Natural killer cell treated with Interleukin-12 subunit alpha and Interleukin-12 subunit beta and Interleukin-15 and Interleukin-18, amount 100 ng/mL, for 72 hours (primary cell): ENCODE measurements at places on chromosomes 16 and 17. TPM values are rescaled to one million over a fixed set of nuclear protein-coding genes. Genes with fewer than 3 reads are reported as not detected.

GRCh38 chr17:78783711-78784324 lies 1.7 kb upstream of the CYTH1 start:
- H3K36me3 ChIP-seq: no peaks in the 10 kb centered on the region
- peaks cover 49% of the 10 kb centered on the region for H3K4me1 ChIP-seq
- H3K4me3 ChIP-seq: peak overlapping the region; percentile 66
- DNase-seq: peak; percentile 49
- H3K27me3 ChIP-seq: no peaks in the 10 kb centered on the region

GRCh38 chr16:46482895-46483294 lies 138.3 kb downstream of the SHCBP1 start:
- H3K27me3 ChIP-seq: no peaks in the 10 kb centered on the region
- no peak overlapping the region for H3K4me3 ChIP-seq
- peaks cover 8% of the 10 kb centered on the region for H3K36me3 ChIP-seq
- no peak overlapping the region for H3K27ac ChIP-seq

- H3K4me3 ChIP-seq: no peak overlapping the region
- no peaks in the 10 kb centered on the region for H3K27me3 ChIP-seq
- no peak for DNase-seq
- H3K4me1 ChIP-seq: peaks cover 33% of the 10 kb centered on the region
- H3K27ac ChIP-seq: peak overlapping the region; percentile 91
Measured at GRCh38 chr16:69522732-69523404, 42.9 kb upstream of the NFAT5 start.

Gene SOX15
- total RNA-seq: 0.26 TPM

DNA sequence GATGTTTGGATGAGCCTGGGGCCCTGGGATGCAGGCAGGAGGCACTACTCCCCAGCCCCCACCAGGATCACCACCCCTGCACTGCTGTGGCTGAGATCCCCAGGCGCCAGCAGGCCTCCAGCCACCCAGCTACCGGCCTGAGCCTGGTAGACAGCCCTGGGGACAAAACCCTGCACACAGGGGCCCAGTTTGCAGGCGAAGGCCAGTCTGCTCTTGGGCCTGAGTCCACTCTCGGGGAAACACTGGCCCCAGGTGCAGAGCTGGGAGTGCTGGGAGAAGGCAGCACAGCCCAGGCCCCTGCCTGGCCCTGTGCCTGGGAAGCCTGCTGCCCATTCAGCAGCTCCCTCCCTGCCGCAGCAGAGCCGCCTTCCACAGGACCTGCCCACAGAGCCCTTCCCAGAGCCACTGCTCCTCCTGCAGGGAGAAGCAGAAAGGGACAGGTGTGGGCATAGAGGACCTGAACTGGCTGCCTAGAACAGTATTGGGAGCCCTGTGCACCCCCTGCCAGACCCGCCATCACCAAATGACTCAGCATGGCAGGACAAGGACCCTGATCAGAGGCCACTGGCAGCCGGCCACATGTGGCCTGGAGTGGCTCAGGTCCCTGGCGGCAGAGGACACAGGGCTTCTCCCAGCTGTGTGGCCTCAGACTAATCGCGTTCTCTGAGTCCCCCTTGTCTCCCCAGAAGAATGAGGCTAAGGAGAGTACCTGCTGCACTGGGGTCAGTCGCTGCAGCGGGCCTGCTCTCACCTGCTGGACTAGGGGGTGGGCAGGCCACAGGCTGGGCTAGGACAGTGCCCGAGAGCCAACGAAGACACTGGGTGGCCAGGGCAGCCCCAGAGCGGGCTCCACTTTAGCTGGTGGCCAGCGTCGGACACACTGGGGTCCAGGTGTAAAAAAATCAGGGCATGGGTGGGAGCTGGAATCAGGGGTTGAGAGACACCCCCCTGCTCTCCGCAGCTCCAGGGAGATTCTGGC lies 10.7 kb downstream of the MSRB1 start:
- H3K27ac ChIP-seq: no peak overlapping the region
- DNase-seq: no peak
- no peaks in the 10 kb centered on the region for H3K4me1 ChIP-seq
- no peaks in the 10 kb centered on the region for H3K27me3 ChIP-seq
